NCI-H2171 (cell line): ENCODE measurements at places on chromosomes 5 and 9.

DNA sequence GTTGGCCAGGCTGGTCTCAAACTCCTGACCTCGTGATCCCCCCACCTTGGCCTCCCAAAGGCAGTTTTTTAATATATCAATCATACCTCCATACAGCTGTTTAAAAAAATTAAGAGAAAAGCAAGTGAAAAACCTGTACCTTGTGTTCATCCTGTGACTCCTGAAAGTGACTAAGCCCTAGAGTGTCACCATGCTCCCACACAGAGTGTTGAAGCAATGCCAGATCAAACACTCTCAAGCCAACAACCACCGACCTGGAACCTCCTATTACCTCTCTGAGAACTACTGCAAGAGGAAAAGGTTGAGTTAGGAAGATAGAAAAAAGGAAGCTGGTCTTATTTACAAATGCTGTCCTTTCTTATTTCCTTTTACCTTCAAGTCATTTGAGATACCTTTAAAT is 123.5 kb downstream of the RASEF start:
- DNase-seq, result no peak

DNA sequence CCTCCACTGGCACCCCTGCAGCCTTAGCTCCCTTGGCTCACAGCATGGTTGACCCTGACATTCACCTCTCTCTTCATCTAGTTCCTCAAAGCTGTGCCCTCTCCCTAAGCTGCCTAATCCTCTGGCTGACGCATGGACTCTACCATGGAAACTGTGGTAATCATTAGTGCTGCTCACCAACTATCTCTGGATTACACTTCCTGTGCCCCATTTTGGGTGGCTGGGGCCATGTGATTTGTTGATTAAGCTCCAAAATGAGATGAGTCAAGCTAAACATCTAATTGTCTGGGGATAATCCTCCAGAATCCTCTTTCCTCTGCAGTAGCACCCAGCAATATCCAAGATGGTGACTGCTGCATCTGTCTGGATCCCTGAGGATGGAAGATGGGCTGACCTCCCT is 264.4 kb downstream of the SH3GL2 start:
- DNase-seq, result no peak

GRCh38 chr5:75167345-75167744 is 69.3 kb downstream of the ANKRD31 start:
- no peak for DNase-seq

- DNase-seq, result no peak
Measured at GRCh38 chr5:99105216-99105615, 176.4 kb upstream of the CHD1 start.

DNA sequence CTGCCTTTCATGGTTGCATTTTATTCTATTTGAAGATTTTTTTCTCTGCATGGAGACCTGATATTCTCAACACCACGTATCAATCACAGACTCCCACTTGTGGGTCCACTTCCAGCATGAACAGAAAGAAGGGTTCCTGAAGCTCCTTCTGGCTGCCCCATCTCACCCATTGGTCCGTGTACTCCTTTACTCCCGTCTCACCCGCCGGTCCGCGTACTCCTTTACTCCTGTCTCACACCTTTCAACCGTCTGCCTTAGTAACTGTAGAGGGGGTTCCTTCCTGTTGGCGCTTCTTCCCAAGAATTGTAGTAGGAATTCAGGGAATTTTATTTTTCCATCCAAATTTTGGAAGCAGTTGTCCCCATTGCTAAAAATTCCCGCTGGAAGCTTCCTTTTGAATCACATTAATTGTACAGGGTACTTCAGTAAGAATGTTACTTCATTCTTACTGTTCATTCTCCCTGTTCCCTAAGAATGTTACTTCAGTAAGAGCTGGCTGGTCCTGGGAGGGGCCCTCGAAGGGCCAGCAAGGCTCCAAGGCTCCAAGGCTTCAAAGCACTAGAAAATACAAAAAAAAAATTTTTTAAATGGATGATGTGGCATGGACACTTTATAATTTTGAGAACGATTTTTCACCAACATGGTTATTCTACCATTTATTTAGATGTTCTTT is 3.9 kb upstream of the LPCAT1 start:
- DNase-seq, result no peak
